Left renal cortex interstitium (tissue), 4 donors: ENCODE measurements at places on chromosomes 16 and 17.

- DNase-seq: no peak
Observed at GRCh38 chr16:79184464-79185030, 416.0 kb downstream of the MAF start.

- no peak for DNase-seq
Observed at GRCh38 chr16:59701963-59702930, 968.1 kb upstream of the GOT2 start.

DNA sequence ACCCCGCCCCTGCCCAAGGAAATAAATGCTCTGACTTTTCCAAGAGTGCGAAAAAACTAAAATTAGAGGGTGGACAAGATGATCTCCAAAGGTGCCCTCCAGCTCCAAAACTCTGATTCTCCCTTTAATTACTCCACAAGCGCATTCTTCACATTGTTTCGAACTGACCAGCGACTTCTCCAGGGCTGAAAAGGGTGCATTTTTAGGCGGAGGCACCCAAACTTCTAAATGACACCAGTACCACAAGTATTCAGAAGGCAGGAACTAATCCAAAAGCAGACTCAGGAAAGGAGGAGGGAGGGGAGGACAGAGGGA is 750 bp downstream of the ZFHX3 start:
- no peak for DNase-seq

- DNase-seq: no peak
Observed at GRCh38 chr17:68161644-68162428, 86.0 kb upstream of the AMZ2 start.

DNA sequence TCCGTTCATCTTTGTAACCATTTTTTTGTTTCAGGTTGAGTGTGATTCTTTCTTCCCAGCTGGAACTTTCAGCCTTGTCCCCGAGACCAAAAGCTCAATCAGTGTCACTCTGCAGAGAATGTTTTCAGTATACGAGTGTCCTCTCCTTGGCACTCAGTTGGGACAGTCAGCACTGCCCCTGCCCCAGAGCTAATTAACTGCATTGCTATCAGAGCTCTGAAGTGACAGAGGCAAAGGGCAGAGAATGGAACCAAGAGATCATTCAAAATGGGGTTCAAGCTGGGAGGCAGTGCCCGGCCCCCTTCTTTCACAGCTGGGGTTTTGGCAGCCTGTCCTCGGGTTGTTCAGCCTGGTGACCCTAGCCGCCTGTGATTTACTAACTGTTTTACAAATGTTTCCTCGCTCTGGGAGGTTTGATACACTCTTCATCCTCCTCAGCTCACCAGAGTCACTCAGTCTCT is 195.9 kb upstream of the TBX2 start:
- DNase-seq: no peak

- DNase-seq: no peak
Observed at GRCh38 chr16:7561908-7562405, 229.3 kb downstream of the RBFOX1 start.

GRCh38 chr17:40921026-40921425 is 16.4 kb downstream of the KRT23 start:
- no peak for DNase-seq

DNA sequence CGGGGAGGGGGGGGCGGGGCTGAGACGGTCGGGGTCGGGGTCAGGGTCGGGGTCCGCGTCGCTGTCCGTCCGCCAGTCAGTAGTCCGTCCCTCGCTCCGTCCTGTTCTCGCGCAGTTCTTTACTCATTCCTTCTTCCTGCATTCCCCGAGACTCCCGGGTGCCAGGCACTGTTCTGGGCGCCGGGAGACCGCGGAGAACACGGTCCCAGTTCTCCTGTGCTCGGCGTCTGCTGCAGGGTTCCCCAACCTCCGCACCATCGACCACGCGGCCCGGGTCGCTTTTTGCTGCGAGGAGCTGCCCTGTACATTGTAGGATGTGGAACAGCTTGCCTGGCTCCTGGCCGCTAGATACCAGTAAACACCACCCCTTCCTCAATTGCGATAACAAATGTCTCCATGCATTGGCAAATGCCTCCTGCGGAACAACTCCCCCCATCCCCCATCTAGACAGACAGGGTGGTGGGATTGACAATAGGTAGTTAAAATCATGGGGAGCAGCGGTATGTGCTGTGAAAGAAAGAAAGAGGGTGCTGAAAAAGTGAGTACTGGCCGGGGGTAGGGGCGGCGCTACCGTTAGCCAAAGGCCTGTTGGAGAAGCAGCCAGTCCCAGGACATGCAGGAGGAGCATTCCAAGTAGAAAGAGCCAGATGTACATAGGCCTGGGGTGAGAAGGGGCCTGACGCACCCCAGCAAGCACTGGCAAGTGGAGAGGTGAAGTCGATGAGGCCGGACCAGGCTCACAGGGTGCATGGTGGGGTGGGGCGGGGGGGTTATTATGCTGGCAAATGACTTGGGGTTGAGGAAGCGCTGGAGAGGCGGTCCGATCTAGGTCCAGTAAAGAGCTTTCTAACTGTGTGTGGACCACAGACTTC is 631 bp downstream of the TRAF7 start:
- DNase-seq: no peak
